CD14-positive monocyte (primary cell): ENCODE measurements at places on chromosomes 7 and 10.

- no peak for DNase-seq
Observed at GRCh38 chr10:68135922-68136792, 26.9 kb downstream of the MYPN start.

GRCh38 chr7:70704831-70705346 lies 427.1 kb upstream of the GALNT17 start:
- DNase-seq, result no peak

GRCh38 chr7:22969010-22969431 lies 44.9 kb downstream of the HYCC1 start:
- no peak for DNase-seq

GRCh38 chr10:32266979-32267378 lies 80.0 kb downstream of the EPC1 start:
- DNase-seq, result no peak
